ENCODE measurements at places on chromosomes 7 and 10. TPM values are rescaled to one million over a fixed set of nuclear protein-coding genes. Genes with fewer than 3 reads are reported as not detected.
A peak's percentile ranks its signal among the peaks of the same experiment; 100 is the strongest.

The GNAT3 gene
- total RNA-seq = not detected

The CTAGE8 gene
- total RNA-seq = not detected

The CYP51A1 gene
- 15.2 TPM for total RNA-seq

The MYO3A gene
- not detected for total RNA-seq

The FAM131B gene
- total RNA-seq = 0.61 TPM

The SPAM1 gene
- not detected for total RNA-seq

The CYP2C9 gene
- not detected for total RNA-seq

The SPDYE3 gene
- not detected for total RNA-seq

The PRLHR gene
- total RNA-seq = not detected

The FZD8 gene
- 0.93 TPM for total RNA-seq

The MOGAT3 gene
- not detected for total RNA-seq

GRCh38 chr7:5694912-5695726 lies 86.3 kb downstream of the RNF216 start:
- peak overlapping the region; percentile 64 for H3K27ac ChIP-seq
- no peaks in the 10 kb centered on the region for H3K27me3 ChIP-seq
- DNase-seq = peak; percentile 76
- peak overlapping the region; percentile 51 for H3K4me3 ChIP-seq

DNA sequence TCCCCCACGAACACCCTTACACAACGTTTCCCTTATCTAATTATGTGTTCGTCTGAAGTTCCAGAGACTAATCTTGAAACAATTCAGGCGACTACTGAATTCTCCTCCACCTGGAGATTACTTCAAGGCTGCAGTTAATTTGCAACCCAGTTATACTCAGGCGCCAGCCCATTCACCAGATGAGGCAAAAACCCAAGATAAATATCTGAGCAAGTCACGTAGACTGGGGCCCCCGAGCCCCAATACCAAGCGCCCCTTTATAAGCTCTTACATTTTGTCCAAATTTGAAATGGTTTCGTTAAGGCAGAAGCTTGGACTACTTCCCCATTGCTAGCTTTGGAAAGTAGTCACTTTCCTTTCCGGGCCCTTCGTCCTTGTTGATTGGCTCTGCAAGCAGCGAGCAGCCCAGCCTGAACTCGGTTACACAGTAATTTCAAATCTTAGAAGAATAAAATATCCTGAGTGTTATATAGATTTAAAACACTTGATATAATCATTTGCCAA lies 1.2 kb downstream of the TPK1 start:
- peak overlapping the region; percentile 76 for H3K27ac ChIP-seq
- H3K36me3 ChIP-seq = no peaks in the 10 kb centered on the region
- DNase-seq = peak; percentile 53
- H3K27me3 ChIP-seq = no peaks in the 10 kb centered on the region

GRCh38 chr7:52980129-52980528 lies 55.3 kb upstream of the POM121L12 start:
- H3K27ac ChIP-seq = no peak overlapping the region
- DNase-seq = no peak
- H3K27me3 ChIP-seq = no peaks in the 10 kb centered on the region
- H3K36me3 ChIP-seq = no peaks in the 10 kb centered on the region
- no peak overlapping the region for H3K4me3 ChIP-seq

DNA sequence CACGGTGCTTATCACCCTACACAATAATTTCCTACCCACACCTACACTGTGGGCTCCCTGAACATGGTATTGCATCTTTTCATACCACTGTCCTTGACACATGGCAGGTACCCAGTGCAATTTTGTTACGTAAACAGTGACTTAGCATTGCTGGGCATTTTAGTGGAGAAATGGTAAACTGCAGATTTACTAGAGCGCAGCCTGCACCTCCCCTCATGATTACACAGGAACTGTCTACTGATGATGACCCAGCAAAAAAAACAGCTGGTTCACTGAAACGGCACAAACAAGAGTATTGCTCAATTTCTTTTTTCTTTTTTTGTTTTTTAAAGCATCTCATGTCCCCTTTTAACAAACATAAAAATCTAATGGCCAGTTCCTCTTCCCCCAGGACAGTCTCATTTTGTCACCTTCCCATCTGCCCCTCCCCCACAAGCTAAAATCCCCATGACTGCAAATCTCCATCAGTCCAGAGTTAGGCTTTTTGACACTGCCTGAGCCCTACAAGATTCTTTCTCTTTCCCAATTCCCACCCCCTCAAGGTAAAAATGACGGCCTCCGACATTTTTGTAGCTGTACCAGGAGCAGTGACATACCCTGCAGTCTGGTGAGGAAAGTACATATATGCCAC lies 2.8 kb downstream of the ZNF746 start:
- H3K4me1 ChIP-seq = peaks cover 31% of the 10 kb centered on the region
- DNase-seq = no peak
- H3K36me3 ChIP-seq = peaks cover 36% of the 10 kb centered on the region
- H3K27me3 ChIP-seq = no peaks in the 10 kb centered on the region
- no peak overlapping the region for H3K27ac ChIP-seq

GRCh38 chr10:96130326-96130995 lies 364 bp downstream of the ZNF518A start:
- peaks cover 17% of the 10 kb centered on the region for H3K4me1 ChIP-seq
- peak overlapping the region; percentile 97 for H3K27ac ChIP-seq
- peaks cover 6% of the 10 kb centered on the region for H3K27me3 ChIP-seq
- peak overlapping the region; percentile 96 for H3K4me3 ChIP-seq

DNA sequence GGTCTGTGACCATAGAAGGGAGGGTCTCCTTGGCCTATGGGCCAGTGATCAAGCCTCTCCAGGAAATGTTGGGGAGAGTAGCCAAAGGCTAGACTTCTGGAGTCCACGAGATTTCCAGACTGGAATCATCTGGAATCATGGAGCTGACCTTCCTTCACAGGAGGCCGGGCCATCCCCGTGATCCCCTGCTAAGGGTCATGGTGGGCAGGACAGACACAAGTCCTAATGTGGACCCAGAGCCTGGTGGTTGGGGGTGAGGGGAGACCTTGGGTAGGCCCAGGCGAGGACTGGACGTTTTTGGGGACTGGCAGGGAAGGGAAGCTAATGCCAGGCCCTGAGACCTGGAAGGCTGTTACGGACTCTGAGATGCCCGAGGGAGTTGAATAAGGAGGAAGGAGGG lies 9.8 kb upstream of the GRID1 start:
- no peaks in the 10 kb centered on the region for H3K36me3 ChIP-seq
- H3K27ac ChIP-seq = no peak overlapping the region
- H3K27me3 ChIP-seq = peaks cover 12% of the 10 kb centered on the region
- peaks cover 4% of the 10 kb centered on the region for H3K4me1 ChIP-seq

- H3K4me3 ChIP-seq = no peak overlapping the region
- H3K27ac ChIP-seq = no peak overlapping the region
- H3K4me1 ChIP-seq = no peaks in the 10 kb centered on the region
- no peak for DNase-seq
- H3K36me3 ChIP-seq = no peaks in the 10 kb centered on the region
- no peaks in the 10 kb centered on the region for H3K27me3 ChIP-seq
These were observed 42.7 kb downstream of the SNX10 start for GRCh38 chr7:26334166-26334859.

DNA sequence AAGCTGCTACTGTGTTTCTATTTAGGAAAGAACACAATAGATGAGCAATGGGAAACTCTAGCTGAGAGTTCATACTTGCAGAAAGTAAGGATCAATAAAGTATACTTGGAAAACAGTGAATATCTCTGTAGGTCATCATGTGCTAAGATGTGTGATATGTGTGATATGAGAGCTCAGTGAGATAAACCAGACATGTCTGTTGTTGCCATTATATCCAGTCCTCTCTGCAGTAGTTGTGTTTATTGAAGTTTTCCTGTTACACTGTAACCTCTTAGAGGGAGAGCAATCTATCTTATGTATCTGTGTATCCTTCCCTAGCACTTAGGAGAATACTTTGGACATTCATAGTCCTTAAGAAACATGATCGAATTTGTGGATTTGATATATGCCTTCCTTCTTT lies 19.1 kb downstream of the TRUB1 start:
- H3K4me3 ChIP-seq = no peak overlapping the region
- no peak overlapping the region for H3K27ac ChIP-seq
- peaks cover 8% of the 10 kb centered on the region for H3K36me3 ChIP-seq
- DNase-seq = no peak

- no peak overlapping the region for H3K4me3 ChIP-seq
- DNase-seq = no peak
- H3K4me1 ChIP-seq = no peaks in the 10 kb centered on the region
- no peaks in the 10 kb centered on the region for H3K27me3 ChIP-seq
These were observed 145.2 kb downstream of the PKD1L1 start for GRCh38 chr7:47803025-47803424.

- peak overlapping the region; percentile 52 for H3K4me3 ChIP-seq
- no peaks in the 10 kb centered on the region for H3K36me3 ChIP-seq
- DNase-seq = peak; percentile 36
- peaks cover 54% of the 10 kb centered on the region for H3K4me1 ChIP-seq
These were observed 120.0 kb downstream of the SRPK2 start for GRCh38 chr7:105268511-105269392.

DNA sequence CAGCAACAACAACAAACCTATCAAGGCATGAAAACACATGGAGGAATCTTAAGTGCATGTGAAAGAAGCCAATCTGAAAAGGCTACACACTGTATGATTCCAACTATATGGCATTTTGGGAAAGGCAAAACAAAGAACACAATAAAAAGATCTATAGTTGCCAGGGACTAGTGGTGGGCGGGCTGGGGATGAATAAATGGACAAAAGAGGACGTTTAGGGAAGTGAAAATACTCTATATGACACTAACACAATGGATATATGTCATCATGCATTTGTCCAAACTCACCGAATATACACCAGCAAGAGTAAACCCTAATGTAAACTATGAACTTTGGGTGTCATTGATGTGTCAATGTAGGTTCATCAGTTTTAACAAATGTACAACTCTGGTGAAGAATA lies 89.1 kb downstream of the SEMA3E start:
- no peaks in the 10 kb centered on the region for H3K27me3 ChIP-seq
- no peaks in the 10 kb centered on the region for H3K4me1 ChIP-seq
- H3K27ac ChIP-seq = no peak overlapping the region
- no peaks in the 10 kb centered on the region for H3K36me3 ChIP-seq

DNA sequence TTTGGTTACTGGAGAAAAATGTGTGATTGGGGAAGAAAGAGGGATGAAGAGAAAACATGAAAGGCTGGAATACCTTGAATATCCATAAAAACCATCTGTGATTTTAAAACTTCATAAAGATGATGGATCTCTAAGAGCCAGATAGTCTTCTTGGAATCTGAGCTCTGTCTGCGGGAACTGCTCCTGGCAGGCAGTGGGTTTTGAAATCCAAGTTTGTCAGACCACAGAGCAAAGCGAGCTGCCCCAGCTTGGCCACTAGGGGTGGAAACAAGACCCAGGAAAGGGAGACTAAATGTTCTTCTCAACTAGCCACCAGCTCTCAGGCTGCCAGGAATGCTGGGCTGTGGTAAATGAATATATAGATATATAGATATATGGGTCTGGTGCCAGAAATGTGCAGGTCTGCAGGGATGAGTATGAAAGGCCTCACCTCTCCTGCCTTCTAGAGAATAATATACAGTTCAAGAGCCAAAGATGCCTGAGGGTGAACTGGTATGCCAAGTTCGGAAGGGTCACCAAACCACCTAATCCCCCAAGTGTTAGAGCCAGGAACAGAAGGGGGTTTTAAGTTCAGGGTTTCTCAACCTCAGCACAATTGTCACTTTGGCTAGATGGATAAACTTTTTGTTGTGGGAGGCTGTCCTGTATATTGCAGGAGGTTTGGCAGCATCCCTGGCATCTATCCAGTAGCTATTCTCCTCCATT lies 208.8 kb downstream of the KCNMA1 start:
- no peak for DNase-seq
- H3K36me3 ChIP-seq = no peaks in the 10 kb centered on the region
- H3K4me3 ChIP-seq = no peak overlapping the region
- no peak overlapping the region for H3K27ac ChIP-seq
- no peaks in the 10 kb centered on the region for H3K4me1 ChIP-seq

- H3K4me1 ChIP-seq = no peaks in the 10 kb centered on the region
- no peak overlapping the region for H3K4me3 ChIP-seq
- no peak for DNase-seq
- no peaks in the 10 kb centered on the region for H3K36me3 ChIP-seq
- no peak overlapping the region for H3K27ac ChIP-seq
- H3K27me3 ChIP-seq = no peaks in the 10 kb centered on the region
These were observed 274.6 kb upstream of the SMIM30 start for GRCh38 chr7:113392841-113393540.

- no peak overlapping the region for H3K27ac ChIP-seq
- H3K4me3 ChIP-seq = no peak overlapping the region
- H3K4me1 ChIP-seq = peaks cover 7% of the 10 kb centered on the region
- H3K27me3 ChIP-seq = peaks cover 14% of the 10 kb centered on the region
These were observed 995 bp upstream of the PARD3 start for GRCh38 chr10:34816085-34816496.

GRCh38 chr10:122062831-122063674 lies 74.1 kb downstream of the TACC2 start:
- H3K27me3 ChIP-seq = no peaks in the 10 kb centered on the region
- H3K4me3 ChIP-seq = no peak overlapping the region
- no peaks in the 10 kb centered on the region for H3K4me1 ChIP-seq
- DNase-seq = no peak
- no peak overlapping the region for H3K27ac ChIP-seq

DNA sequence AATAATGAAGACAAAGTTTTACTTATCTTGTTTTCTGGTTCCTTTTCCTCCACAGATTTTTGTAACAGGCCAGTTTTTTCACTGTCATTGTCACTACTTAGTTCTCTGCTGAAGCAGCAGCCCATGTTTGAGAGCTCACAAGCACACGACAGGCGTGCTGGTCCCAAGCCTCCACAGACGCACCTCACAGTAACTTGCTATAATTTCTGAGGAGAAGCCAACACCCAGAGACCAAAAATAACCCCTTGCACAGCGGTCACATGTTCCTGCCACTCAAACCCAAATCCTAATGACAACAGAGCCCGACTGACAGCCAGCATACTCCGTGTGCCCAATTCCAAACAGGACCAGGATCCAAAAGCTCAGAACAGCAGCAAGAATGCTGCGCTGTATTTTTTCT lies 58.5 kb downstream of the LARP4B start:
- H3K4me1 ChIP-seq = no peaks in the 10 kb centered on the region
- no peak overlapping the region for H3K27ac ChIP-seq
- no peak for DNase-seq
- no peaks in the 10 kb centered on the region for H3K27me3 ChIP-seq
- no peak overlapping the region for H3K4me3 ChIP-seq

GRCh38 chr10:50896721-50897120 lies 11.3 kb upstream of the A1CF start:
- no peaks in the 10 kb centered on the region for H3K36me3 ChIP-seq
- no peak for DNase-seq
- no peak overlapping the region for H3K27ac ChIP-seq
- H3K4me1 ChIP-seq = no peaks in the 10 kb centered on the region
- H3K4me3 ChIP-seq = no peak overlapping the region

Measured in CD4-positive, alpha-beta memory T cell (primary cell).